ENCODE measurements at places on chromosomes 13 and 19.

- no peak for DNase-seq
These were observed 4.3 kb upstream of the ADM5 start for GRCh38 chr19:49684983-49685553.

- DNase-seq, result no peak
These were observed 185.4 kb downstream of the KDM4B start for GRCh38 chr19:5154129-5154798.

GRCh38 chr19:45716359-45717130 lies 14.2 kb downstream of the FBXO46 start:
- peak; percentile 32 for DNase-seq

DNA sequence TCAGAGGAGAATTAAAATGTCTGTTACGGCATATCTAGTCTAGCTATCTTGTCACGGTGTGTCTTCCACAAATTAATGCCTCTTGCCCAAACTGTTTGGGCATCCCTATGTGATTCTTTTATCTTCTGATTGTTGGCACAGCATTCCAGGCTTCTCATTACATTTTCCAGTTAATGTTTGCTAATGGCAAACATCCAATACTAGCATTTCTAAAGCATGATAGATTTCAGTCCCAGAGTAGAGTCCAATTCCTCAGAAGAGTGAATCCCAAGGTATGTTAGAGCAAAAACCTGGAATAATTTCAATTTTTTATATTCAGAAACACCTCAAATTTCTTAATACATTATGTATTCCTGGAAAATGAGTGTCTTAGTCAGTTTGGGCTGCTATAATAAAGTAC lies 684.5 kb upstream of the SLITRK1 start:
- DNase-seq, result no peak

DNA sequence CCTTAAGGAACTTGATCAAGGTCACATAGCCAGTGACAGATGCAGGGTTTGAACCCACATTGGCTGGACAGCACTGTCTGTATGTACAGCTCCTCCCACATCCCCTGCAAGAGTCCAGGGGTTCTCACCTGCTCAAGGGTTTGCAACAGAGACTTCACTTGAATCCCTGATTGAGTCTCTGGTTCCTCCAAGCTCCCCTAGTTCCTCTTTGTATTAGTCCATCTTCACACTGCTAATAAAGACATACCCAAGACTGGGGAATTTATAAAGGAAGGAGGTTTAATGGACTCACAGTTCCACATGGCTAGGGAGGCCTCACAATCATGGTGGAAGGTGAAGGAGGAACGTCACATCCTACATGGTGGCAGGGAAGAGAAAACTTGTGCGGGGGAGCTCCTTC lies 72.8 kb upstream of the CLDN10 start:
- DNase-seq, result no peak

DNA sequence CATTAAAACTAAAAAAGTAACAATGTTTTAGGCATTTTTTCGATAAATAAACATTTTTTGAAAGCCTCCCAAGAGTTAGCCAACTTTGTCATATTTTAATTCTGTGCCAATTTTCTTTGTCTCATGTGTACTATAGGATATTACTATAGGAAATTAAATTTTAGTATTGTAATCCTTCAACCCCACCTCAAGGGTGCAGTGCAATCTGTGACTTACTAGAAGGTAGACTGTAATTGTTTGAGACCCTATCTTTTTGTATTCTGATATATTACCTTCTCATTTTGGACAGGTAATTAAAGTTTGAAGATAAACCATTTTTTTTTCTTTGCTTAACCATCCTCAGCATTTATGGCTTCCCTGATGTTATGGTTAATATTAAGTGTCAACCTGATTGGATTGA lies 457.8 kb downstream of the PCDH20 start:
- DNase-seq, result no peak

DNA sequence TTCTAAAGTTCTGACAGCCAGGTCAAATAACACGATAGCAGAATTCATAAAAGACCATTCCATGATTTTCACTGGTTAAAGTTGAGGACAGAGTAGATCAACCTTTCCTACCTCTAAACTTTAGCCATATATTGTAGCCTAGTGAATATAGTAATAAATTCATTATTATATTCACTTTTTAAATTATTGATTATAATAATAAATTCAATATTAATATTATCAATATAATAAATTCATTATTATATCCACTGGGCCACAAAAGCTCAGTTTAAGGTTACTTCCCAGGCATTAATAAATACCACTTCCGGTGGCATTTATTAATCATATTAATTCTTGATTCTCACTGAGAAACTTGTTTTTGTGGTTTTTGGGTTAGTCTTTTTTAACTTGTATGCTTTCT lies 85.7 kb upstream of the GPC6 start:
- no peak for DNase-seq

- no peak for DNase-seq
These were observed 12.3 kb downstream of the PLD3 start for GRCh38 chr19:40360708-40361241.

GRCh38 chr13:112225429-112226090 lies 150.6 kb upstream of the SPACA7 start:
- DNase-seq, result no peak

DNA sequence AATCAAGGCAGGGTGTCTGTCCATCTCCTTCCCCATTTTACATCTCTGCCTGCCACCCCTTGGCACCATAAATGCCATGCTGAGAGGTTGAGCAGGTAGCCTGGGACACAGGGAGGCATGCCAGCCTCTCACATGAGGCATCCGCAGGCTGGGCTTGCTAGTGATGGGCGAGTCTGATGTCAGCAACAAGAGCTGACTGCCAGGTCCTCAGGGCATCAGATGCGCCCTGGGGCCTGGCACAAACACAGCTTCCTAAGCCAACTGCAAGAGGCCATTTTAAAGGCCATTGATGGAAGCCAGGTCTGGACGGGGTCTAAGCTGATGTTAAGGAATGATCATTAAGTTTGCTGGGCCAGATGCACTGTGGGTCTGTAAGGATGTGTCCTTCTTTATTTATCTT lies 34.6 kb downstream of the MYH14 start:
- no peak for DNase-seq

GRCh38 chr13:77335543-77335942 lies 8.6 kb upstream of the MYCBP2 start:
- DNase-seq, result no peak

DNA sequence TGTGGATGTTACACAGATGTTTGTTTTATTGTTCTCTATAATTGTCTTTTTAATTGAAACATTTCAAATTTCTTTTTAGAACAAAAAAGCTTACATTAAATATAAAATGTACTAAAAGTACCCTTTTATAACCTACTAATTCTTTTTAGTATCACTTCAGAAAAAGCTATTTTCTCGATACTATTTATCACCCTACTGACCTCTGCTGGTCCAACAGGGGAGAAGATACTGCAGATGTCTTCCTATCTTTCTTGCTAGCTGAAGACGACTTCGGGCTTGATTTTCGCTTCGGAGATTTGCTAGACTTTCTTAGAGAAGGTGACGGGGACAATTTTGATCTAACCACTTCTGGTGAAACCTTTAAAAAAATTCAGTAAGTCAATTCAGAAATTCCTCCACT lies 42.4 kb downstream of the ZC3H13 start:
- DNase-seq, result peak; percentile 2

- DNase-seq, result no peak
These were observed 16.7 kb downstream of the PIP5K1C start for GRCh38 chr19:3683405-3684053.

GRCh38 chr13:37934339-37935191 lies 65.0 kb upstream of the TRPC4 start:
- no peak for DNase-seq

- DNase-seq, result no peak
These were observed 202.0 kb downstream of the ENOX1 start for GRCh38 chr13:43584751-43585150.

- DNase-seq, result peak; percentile 95
These were observed 194.1 kb downstream of the TDRD3 start for GRCh38 chr13:60590800-60591747.

DNA sequence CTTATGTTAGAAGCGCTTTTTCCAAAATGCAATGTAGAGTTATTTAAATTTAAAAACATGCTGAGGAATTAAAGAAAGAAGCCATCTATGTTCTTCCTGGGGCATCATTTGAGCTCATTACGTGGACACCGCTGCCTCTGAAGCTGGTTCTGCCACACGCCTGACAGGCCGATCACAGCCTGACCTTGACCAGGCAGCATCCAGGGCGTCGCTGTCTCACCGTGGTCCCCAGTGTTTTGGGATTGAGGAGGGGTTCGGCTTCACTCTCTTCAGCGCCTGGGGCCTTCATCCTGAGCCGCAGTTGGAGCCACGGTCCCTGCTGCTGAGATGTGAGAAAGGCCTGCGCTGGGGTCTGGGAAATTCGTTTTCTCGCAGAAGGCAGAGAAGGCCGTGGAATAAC lies 64.0 kb downstream of the ATP11A start:
- no peak for DNase-seq

- DNase-seq, result no peak
These were observed 18.7 kb downstream of the MLLT1 start for GRCh38 chr19:6260912-6261650.

GRCh38 chr13:113528101-113528812 lies 37.7 kb upstream of the DCUN1D2 start:
- DNase-seq, result peak; percentile 17

DNA sequence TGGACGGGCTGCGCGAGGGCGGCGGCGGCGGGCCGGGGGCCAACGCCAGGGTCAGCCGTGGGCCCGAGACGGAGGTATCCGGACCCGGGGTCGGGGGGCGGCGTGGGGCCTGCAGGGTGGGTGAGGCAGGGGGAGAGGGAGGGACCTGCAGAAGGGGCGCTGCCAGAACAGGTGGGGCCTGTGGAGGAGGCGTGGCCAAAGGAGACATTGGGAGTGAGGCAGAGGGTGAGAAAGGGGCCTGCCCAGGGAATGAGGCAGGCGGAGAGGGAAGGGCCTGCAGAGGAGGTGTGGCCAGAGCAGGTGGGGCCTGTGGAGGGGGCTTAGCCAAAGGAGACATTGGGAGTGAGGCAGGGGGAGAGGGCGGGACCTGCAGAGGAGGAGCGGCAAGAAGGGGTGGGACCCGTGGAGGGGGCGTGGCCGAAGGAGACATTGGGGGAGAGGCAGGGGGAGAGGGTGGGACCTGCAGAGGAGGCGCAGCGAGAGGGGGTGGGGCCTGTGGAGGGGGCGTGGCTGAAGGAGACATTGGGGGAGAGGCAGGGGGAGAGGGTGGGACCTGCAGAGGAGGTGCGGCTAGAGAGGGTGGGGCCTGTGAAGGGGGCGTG lies 4.2 kb downstream of the PRR36 start:
- DNase-seq, result peak; percentile 44

DNA sequence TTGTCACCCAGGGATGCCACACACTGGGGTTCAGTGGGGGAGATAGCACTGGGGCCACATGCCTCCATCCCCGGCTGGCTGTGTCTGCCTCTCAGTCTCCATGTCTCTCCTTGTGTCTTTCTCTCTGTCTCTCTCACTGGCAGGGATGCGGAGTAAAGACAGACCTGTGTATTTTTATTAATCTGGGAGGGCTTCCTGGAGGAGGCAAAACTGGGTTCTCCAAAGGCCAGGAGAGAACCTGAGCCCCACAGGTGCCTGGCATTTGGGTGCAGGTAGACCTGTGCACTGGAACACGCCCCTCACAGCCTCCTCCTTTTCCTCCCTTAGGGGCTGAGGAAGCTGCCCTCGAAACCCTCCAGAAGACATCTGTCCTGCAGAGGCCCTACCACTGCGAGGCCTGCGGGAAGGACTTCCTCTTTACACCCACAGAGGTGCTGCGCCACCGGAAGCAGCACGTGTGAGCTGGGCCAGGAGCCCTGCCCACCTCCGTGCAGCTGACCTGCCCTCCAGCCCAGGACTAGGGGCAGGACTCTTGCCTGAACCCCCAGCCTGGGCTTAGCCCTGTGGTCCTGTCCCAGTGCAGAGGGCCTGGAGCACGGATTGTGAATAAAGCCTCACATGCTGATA lies 32.7 kb downstream of the DHX34 start:
- DNase-seq, result no peak

GRCh38 chr13:34933786-34934185 lies 8.3 kb upstream of the NBEA start:
- DNase-seq, result no peak

DNA sequence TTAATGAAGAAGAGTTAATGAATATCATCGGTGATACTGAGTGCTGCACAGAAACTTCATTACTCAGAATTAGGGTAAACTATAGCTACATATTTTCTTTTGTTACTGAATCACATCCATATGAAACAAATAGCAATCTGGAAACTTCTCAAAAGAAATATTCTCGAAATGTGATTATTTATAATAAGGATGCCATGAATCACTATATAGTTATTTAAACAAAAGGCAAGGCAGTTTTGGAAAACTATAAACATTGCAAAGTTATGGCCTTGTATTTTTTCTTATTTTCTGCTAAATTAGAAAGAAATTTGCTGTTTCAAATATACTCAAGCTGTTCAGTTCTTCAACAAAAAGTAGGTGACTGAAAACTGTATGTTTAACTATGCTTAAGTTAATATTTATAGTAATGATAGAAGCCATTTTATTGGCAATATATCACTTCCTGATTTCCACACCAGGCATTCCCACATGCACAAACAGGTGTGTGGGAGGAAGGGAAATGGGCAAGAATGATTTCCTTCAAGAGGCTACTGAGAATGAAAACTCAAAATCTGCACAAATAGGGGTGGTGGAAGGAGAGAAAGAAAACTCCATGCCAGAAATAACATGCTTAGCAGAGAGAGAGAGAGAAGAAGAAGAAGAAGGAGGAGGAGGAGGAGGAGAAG lies 74.5 kb upstream of the FRY start:
- peak; percentile 16 for DNase-seq

DNA sequence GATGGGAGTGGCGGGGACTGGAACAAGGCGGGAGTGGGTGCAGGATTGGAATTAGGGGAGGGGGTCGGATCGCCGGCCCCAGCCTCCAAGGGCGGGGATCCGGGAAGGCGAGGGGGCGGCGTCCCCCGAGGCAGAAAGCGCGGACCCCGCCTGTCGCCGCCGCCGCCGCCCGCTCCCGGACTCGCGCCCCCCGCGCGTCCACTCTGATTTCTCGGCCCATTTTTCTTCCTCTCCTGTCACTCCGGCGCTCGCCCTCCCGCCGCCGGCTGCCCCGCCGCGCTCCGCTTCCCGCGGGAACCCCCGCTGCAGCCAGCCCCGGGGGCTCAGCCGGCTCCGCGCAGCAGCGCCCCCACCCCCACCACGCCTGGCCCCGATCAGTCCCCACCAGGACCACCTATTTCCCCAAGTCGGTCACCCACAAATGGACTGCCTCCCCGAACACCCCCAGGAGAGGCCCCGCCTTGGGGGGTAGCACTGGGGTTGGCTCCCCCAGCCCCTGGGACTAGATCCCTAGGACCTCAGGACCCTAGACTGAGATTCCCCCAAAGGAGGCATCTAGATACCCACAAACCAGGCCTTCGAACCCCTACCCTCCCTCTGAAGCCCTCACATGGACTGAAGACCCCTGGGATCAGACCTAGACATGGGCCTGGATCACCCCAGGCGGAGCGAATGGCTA lies 12.6 kb upstream of the ERFL start:
- no peak for DNase-seq

- no peak for DNase-seq
These were observed 2.8 kb downstream of the MYH14 start for GRCh38 chr19:50206191-50206590.

DNA sequence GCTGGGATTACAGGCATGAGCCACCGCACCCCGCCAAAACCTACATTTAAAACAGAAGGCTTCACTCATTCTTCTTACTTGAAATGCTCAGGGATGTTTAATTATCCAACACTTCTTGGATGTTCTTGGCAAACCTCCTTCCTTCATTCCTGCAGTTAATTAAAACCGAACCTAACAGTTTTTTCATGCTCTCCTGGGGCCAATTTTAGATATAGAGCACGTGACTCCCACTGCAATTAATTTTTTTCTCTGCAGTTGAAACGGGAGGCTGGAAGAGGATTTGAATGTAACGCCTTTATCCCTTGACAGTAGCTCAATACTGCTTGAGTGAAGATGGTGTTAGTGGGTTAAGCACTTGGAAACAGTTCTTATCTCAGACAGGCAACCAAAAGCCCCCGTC lies 4.6 kb upstream of the ACTL9 start:
- DNase-seq, result no peak

All from fibroblast of the aortic adventitia (primary cell).